ENCODE measurements at places on chromosomes 4 and X.

- no peak for DNase-seq
These were observed 177.1 kb downstream of the ADGRA3 start for GRCh38 chr4:22338796-22339195.

DNA sequence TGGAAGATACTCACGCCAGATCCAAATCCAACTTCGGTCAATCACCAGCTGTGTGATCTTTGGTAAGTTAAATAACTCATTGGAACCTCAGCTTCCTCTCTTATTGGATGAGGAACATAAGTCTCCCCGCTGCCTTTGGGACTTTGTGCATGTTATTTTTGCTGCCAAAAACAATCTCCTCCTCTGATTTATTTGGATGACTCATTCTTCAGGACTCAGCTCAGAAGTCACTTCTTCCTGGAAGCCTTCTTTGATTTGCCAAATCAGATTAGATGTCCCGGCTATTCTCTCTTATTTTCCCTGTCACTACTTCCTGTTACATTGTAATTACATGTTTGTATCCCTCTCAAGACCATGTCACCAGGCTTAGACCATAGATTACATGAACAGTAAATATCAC is 138.0 kb upstream of the BOD1L1 start:
- DNase-seq = no peak

DNA sequence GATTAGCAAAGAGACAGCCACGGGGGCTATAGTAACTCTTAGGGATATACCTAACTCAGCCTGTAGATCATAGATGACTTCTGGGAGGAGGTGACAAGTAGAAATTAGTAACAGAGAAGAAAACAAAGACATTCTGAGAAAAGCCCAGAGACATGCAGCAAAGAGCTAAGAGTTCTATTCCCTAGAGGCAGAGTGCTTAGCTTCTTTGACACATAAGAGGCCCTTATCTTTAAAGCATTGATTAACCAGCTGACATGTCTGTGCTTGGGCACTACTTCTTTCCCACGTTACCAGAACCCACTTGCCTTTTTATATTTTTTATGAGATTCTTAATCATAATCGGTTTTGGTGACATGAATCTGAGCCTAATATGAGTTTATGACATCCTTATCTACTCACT is 179.5 kb downstream of the GABRB1 start:
- no peak for DNase-seq

- peak; percentile 64 for DNase-seq
These were observed at the start of gene DTHD1 for GRCh38 chr4:36281384-36282106. Gene DTHD1, plus strand, starts transcription at chr4:36281616. Its CDS starts 143 bp downstream, at chr4:36281759.

DNA sequence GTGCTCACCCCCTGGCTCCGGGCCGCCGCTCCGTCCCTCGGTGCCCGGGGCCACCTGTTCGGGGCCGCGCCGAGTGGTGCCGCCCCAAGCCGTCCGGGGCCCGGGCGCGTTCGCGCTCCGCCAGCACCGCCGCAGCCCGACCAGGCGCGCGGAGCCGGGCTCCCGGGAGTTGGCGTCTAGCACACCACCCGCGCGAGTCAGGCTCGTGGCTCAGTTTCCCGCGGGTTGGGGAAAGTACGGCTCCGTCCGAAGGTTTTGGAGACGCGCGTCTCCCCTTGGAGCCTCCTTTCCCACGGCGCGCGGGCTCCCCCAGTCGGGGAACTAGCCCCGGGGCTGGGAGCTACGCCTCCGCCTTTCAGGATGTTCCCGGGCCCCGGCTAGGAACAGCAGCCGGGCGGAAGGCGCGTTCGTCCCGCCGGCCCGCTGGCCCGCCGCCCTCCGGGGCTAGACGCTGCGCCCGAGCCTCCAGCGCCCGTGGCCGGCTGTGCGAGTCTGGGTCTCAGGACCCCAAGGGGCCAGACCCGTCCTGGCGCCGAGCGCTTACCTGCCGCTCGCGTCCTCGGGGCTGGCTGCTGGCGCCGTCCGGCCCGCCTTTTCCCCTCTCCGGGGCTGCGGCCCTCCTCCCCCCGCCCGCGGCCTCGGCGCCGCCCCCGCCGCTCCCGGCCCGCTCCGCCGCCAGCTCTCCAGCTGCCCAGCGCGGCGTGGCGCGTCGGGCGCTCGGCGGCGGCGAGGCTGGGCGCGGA is at the start of gene ADGRG2:
Gene ADGRG2 (minus strand): TSS at position 571 of the 743 bp plus-strand sequence. CDS start 53,634 bp downstream, outside the sequence.
- DNase-seq = no peak

Measured in activated CD4-positive, alpha-beta T cell treated with anti-CD3 and anti-CD28 coated beads for 48 hours (primary cell).